ENCODE measurements at places on chromosomes 12 and 14.

DNA sequence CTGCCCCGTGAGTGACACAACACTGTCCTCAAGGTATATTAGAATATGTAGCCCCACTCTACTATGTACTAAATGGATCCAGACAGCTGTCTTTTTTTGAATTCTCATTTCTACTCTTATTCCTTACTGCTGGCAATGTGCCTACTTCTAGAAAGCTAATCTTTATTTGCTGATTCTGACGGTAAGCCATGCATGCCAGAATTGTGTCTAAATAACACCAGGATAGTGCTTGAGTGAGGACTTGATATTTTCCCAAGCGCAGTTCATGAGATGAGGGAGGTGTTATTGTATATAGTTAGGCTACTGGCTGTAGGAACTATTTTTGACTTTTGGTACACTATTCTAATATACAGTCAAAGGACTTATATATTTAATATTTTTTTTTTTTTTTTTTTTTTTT, 316.2 kb upstream of the NAV3 start:
- DNase-seq: no peak

DNA sequence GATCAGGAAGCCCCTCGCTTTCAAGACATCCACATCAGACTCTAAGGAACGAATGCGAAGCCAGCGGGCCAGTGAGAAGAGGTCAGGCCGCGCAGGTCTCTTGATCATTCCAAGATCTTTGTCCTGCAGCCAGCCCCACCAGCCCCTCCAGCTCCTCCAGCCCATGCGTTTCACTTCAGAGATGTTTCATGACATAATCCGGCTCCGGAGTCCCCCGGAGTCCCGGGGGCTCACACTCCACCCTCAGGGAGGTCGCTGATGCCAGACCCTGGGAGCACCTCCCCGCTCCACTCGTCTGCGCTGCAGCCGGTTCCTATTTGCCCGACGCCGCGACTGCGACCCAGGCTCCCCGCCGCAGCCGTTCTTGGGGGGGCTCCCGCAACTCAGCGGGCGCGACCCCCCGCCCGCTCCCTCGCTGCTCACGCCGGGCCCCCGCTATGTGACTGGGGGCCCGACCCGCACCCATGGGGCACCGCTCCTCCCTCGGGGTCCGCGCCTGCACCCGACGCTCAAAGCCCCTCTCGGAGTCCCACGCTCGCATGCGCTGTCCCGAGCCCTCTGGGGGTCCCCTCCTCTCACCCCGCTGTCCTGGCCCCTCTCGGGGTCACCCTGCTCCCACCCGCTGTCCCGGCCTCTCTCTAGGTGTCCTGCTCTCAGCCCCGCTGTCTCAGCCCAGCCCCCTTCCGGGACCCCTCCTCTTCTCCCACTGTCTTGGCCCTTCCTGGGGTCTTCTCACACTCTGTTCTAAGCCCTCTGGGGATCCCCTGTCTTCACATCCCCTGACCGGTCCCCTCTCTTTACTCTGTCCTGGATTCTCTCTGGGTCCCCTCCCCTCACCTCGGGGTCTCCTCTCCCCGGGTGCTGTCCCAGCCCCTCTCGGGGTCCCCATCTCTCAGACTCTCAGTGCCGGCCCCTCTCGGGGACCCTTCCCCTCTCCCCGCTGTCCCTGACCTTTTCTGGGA, 1.1 kb downstream of the TAOK3 start:
- peak; percentile 37 for DNase-seq

DNA sequence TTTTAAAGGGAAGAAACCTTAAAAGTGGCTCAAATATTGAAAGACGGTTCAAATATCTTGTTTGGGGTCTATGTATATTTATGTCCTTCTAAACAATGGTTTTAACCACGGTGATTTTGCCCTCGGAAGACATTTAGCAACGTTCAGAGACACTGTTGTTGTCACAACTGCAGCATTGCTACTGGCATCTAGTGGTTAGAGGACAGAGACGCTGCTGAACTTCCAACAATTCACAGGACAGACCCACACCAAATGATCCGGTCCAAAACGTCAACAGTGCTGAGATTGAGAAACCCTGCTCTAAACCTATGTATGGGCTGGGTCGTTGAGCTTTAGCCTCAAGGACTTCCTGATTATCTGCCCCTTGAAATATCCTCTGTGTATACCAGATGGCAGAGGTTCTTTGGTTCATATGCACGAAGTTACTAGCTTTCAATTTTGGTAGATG, 1.7 kb downstream of the ANGEL1 start:
- peak; percentile 44 for DNase-seq

DNA sequence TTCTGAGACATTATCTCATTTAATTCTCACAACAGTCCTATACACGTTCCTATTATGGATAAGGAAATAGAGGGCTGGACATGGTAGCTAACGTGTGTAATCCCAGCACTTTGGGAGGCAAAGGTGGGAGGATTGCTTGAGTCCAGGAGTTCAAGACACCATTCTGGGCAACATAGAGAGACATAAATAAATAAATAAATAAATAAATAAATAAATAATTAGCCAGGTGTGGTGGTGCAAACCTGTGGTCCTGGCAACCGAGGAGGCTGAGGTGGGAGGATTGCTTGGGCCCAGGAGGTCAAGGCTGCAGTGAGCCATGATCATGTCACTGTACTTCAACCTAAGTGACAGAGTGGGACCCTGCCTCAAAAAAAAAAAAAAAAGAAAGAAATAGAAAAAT, 22.6 kb downstream of the DACT1 start:
- no peak for DNase-seq

GRCh38 chr12:49667325-49668090, 39.7 kb downstream of the FMNL3 start:
- peak; percentile 64 for DNase-seq

DNA sequence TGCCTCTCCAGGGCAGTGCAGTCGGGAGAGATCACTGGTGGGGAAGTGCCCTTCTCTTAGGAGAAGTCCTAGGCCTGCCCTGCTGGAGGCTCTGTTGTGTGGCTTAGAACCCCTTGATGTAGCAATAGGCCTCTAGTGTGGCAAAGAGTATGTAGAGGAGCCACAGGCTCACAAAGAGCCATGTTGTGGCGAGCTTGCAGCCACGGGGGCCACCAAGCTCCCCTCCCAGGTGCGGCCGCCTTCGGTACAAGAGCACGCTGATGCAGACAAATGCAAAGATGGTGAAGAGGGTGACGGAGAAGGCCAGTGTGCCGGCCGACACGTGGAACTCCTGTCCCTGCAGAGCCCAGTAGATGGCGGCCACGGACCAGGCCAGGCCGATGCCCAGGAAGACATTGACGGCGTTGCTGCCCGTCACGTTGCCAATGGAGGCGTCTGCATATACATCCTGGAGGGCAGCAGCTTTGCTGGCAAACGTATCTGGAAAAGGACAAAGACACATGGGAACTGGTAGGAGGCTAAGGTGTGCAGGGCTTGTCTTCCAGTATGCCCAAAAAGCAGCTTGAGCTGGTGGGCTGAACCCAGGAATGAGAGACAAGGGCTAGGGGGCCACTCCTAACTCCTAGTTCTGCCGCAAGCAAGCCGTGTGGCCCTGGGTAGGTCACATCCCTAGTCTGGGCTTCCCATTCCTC, 142.8 kb downstream of the SLC8A3 start:
- peak; percentile 61 for DNase-seq

GRCh38 chr14:99463974-99464373, 16.7 kb downstream of the SETD3 start:
- DNase-seq: no peak

DNA sequence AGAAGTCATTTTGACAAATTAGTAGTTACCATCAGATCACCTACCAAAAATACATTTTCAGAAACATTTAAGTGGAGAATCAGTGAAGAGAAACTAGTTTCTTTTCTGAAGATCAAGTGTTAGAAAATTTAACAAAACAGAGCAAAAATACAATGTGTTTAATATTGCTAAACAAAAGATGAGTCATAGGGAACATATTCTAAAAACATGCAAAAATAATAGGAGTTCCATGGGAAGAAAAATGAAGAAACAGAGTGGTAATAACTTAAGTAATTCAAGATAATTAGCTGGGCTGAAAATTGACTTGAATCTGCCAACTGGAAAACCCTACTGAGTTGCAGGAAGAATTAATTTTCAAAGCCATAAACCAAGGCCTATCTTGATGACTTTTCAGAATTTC, 111.5 kb upstream of the KITLG start:
- peak; percentile 25 for DNase-seq

- no peak for DNase-seq
Measured at GRCh38 chr14:90453401-90453951, 56.6 kb downstream of the CALM1 start.

DNA sequence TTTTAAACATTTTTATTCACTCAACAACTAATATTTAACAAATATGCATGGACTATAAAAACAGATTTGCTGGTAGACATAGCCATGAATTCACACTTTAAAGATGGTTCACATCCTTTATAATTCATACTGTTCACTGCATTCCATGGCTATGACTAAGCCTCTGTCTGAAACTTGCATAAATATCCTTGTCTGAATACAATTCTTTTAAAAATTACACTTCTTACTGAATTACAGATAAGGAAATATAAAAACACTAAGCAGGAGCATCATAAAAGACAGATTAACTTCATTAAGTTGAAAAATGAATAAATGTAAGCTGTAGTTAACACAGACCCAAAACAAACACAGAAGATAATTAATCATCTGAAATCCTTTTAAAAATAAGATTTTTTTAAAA, 53.8 kb downstream of the GXYLT1 start:
- DNase-seq: peak; percentile 81

DNA sequence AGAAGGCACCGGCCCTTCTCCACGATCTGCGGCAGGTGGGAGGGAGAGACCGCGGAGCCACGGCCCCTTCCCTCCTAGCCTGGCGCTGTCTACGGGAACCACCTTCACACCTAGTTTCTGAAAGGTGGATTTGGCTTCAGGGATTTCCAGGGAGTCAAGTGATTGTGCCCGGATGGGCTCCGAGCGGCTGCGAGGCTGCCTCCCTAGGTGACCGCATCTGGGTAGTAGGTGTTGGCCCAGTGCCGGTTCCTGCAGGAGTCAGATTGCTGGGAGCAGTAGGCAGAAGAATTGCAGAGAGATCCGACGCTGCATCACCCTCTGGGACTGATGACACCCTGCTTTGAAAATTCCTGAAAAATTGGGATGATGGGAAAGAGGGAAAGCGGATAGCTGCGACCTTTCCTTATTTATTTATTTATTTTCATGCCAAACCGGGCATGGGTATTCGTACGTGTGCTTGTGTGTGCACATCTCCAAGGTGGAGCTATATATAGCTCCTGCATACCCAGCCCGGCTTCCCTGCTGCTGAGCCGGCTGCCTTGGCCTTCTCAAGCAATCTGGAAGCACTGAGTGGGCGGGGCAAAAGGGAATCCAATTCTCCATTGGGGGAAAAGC, 1.1 kb downstream of the CNTN1 start:
- no peak for DNase-seq

GRCh38 chr12:31752450-31752849, 23.6 kb upstream of the AMN1 start:
- DNase-seq: no peak

GRCh38 chr12:131239384-131240094, 285.8 kb downstream of the ADGRD1 start:
- DNase-seq: no peak

DNA sequence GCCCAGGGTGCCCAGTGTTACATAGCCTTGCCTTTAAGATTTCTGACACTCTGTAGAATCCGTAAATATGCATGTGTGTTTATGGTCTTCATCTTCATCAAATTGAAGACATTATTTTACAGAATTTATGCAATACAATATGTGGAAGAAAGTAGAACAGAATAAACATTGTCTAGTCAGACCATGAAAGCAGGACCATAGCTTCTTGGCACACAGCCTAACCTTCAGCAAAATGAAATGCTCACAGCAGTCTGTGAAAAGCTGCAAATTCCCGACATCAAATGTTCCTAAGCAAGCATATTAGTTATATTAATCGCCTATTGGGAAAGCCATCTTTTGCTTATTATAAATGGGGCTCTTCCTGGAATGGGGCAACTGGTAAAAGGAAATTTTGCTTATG, 111.3 kb upstream of the GARIN2 start:
- no peak for DNase-seq

DNA sequence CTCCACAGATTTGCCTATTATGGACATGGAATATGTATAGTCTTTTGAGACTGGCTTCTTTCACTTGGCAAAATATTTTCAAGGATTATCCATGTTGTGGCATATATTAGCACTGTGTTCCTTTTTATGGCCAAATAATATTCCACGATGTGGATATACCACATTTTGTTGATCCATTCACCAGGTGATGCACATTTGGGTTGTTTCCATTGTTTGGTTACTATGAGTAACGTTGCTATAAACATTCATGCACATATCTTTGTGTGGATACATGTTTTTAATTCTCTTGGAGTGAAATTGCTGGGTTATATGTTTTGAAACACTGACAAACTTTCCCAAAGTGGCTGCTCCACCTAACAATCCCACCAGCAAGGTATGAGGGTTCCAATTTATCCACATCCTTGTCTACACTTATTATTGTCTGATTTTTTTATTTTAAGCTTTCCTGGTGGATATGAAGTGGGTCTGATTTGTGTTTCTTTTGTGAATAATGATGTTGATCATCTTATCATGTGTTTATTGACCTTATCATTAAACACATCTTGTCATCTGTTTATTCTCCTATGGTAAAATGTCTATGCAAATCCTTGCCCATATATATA, 116.2 kb upstream of the FRMD6 start:
- DNase-seq: no peak

GRCh38 chr14:76867516-76868453, 41.6 kb downstream of the LRRC74A start:
- DNase-seq: no peak

- no peak for DNase-seq
Measured at GRCh38 chr14:99831903-99832685, 38.9 kb downstream of the EML1 start.

DNA sequence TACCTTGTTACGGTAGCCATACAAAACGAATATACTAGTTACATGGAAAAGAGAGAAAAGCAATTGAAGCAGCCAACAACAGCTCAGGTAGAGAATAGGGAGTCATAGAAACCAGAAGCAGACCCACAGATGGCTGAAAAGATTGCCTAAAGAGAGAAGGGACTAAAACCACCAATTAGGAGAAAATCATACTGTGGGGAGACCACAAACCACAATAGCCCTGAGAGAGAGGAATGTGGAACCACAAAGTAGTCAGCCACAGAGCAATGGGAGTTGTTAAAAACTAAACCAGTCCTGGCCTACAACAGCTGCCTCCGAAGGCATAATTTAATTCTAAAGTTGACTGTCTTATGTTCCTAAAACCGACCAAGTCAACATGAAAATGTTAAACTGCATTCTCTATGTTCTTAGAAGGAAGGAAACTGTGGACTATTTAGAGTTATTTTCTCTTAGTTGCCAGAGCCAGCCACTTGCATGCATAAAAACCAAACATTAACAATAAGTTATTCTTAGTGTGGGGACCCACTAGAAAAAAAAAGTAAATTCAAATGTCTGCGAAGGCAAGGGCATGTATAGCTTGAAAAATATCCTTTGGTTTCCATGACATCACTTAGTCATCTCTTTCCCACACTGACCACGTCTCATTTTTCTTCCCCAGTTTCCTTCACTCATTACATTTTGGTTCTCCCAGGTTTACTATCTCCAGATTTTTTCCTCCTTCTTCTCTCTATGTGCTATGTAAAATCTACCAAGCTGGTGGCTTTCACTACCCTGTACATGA, 398.1 kb downstream of the NOVA1 start:
- DNase-seq: no peak
